ENCODE measurements at places on chromosomes 6 and 20. TPM values are rescaled to one million over a fixed set of nuclear protein-coding genes. Genes with fewer than 3 reads are reported as not detected.

DNA sequence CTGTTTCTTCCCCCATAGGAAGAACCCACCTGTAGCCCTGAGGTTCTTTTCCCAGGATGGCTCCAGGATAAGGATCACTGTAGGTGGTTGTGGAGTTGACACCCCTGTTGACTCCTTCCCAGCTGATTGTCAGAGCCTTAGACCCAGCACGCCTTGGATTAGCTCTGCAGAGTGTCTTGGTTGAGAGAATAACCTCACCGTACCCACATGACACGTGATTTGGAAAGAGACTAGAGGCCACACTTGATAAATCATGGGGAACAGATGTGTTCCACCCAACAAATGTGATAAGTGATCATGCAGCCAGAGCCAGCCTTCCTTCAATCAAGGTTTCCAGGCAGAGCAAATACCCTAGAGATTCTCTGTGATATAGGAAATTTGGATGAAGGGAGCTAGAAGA lies 12.2 kb downstream of the BTN3A1 start:
- DNase-seq = no peak

The B3GAT2 gene
- total RNA-seq = not detected

The C20orf202 gene
- not detected for total RNA-seq

The GPX5 gene
- total RNA-seq = not detected

GRCh38 chr6:47137073-47137472 lies 94.9 kb upstream of the ADGRF1 start:
- DNase-seq = no peak

The HTR1E gene
- not detected for total RNA-seq

DNA sequence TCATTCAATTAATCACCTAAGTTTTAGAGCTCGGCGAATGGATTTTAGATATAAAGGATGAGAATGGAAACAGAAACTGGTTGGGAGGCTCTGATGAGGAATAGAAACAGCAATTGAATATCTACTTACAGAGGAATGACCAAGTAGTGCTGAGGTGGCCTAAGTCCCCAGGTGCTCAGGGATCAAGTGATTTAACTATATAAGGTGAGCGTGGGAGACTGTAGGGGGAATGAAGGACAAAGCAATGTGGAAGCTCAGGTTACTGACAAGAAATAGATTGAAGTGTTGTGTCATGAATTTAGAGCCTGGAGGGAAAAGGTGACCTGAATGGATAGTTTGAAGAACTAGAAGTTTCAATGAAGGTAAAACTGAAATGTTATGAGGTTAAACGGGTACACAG lies 495.4 kb upstream of the SOX4 start:
- DNase-seq = no peak

GRCh38 chr6:86586195-86586594 lies 351.1 kb upstream of the HTR1E start:
- no peak for DNase-seq

- DNase-seq = no peak
Observed at GRCh38 chr6:50610562-50610961, 102.8 kb upstream of the TFAP2D start.

- peak; percentile 85 for DNase-seq
Observed at GRCh38 chr6:52603000-52603795, 26.3 kb upstream of the TRAM2 start.

- DNase-seq = no peak
Observed at GRCh38 chr20:45115829-45116228, 855 bp upstream of the WFDC5 start.

- DNase-seq = no peak
Observed at GRCh38 chr6:32116674-32117073, 7.5 kb upstream of the TNXB start.

The SPATS1 gene
- not detected for total RNA-seq

The C20orf141 gene
- total RNA-seq = not detected

The SLC22A7 gene
- not detected for total RNA-seq

- no peak for DNase-seq
Observed at GRCh38 chr6:54320871-54321270, 12.6 kb downstream of the TINAG start.

Data from A172 (cell line).